ENCODE measurements at places on chromosomes 2 and 18. TPM values are rescaled to one million over a fixed set of nuclear protein-coding genes. Genes with fewer than 3 reads are reported as not detected.
A peak's percentile ranks its signal among the peaks of the same experiment; 100 is the strongest.

DNA sequence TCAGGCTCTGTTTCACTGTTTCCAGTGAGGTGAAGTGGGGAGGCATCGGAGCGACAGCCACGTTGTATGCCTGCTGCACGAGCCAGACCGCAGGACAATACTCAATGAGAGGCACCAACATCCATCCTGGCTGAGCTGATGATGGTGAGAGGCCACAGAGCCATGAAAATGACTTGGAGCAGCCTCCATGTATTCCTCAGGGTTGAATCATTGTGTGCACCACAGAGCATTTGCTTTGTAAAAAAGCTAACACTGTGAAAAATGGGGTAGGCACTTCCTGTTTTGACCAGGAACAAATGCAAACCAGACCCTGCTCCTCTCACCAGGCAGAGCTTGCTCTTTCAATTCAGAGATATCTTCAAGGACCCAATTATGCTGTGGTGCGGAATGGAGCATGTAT is 87.2 kb downstream of the LPIN1 start:
- DNase-seq, result no peak

- peak; percentile 61 for DNase-seq
Observed at GRCh38 chr18:79378536-79379250, 17.0 kb upstream of the NFATC1 start.

Gene CHRNG
- not detected for total RNA-seq

GRCh38 chr18:55400590-55401541 is 187.1 kb downstream of the TCF4 start:
- no peak for DNase-seq

DNA sequence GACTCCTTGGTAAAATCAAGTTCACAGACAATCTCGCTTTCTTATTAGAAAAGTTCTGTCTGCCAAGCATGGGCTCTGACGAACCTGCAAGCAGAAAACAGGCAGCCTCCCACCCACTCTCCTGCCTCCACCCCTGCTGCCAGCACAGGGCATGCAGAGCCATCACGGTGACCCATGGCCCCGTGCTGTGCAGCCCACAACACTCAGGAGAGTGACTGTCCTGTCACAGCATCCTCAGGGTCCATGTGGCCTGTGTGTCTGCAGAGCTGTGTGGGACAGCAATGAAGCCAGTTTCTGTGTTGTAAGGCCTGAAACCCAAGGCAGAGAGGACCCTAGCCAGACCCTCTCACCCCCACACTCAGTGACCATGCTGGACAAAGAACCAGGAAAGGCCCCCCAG is 46.2 kb downstream of the TFCP2L1 start:
- no peak for DNase-seq

Gene CHRND
- total RNA-seq, result not detected

DNA sequence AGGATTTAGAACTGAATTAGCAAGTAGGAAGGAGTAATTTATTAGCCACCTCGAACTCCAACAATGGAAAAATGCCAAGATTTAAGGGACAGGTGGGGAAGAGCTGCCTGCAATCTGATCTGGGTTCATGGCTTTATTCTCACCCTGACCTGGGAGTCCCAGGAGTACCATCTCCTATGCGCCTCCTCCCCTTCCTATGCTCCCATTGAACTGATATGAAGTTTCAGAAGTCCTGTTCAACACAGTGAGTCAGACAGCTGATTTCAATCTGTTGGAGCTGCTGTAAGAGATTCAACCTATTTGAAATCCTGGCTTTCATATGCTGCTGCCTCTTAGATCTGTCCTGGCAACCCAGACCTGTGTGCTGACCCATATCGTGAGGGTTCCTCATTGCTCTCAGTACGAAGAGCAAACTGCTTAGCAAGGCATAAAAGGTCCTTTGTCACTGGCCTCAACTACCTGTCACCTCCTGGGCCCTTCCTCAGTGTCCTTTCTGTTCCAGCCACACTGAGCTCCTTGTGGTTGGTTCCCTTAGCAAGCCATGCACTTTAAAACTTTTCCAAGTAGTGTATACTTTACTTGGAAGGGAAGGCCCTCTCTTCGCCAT is 15.9 kb upstream of the CD28 start:
- no peak for DNase-seq

Gene DYNAP
- total RNA-seq, result not detected

All from Caki2 (cell line).